Caudate nucleus (tissue), 63 donors: ENCODE measurements at places on chromosomes 6 and 20.

GRCh38 chr20:58818586-58819285, 32.0 kb downstream of the GNAS-AS1 start:
- no peak for DNase-seq

DNA sequence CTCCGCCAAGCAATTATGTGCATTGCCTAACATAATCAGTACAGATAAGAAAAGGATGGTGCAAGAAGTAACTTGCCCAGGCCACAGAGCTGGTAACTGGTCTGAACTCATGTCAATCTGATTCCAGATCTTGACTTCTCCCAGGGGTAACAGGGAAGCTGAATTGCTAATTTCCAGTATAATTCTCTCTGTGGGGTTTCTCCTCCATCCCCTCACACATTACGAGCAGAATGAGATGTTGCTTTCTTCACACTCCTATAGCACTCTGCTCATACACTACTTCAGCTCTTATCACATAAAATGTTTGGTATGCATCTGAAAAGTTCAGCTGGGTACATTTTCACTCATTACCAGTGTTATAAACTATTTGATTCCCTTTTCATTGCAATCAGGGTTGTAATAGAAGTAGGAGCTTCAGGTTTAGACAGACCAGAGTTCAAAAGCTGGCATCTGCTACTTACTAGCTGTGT, 24.0 kb upstream of the LRRC1 start:
- no peak for DNase-seq

DNA sequence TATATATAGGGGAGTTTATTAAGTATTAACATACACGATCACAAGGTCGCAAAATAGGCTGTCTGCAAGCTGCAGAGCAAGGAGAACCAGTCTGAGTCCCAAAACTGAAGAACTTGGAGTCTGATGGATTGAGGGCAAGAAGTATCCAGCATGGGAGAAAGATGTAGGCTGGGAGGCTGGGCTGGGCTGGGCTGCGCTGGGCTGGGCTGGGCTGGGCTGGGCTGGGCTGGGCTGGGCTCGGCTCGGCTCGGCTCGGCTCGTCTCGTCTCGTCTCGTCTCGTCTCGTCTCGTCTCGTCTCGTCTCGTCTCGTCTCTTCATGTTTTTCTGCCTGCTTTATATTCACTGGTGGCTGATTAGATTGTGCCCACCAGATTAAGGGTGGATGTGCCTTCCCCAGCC, 238.6 kb downstream of the GRM1 start:
- no peak for DNase-seq

DNA sequence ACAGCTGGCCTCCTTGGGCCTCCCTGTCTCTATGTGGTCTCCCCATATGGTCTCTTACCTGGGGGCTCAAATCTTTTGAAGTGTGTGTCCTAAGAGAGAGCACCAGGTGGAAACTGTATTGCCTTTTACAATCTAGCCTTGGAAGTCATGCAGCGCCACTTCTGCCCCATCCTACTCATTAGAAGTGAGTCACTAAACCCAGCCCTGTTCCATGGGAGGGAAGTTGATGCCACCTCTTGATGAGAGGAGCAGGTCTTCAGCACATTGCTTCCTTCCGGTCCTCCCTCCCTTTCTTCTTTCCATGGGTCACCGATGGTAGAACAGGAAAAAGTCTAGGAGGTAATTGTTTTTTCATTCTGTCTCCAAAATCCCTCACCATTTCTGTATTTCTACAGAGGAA, 156.3 kb downstream of the FOXA2 start:
- DNase-seq = no peak
